ENCODE measurements at places on chromosomes 16 and 17.
A peak's percentile ranks its signal among the peaks of the same experiment; 100 is the strongest.

DNA sequence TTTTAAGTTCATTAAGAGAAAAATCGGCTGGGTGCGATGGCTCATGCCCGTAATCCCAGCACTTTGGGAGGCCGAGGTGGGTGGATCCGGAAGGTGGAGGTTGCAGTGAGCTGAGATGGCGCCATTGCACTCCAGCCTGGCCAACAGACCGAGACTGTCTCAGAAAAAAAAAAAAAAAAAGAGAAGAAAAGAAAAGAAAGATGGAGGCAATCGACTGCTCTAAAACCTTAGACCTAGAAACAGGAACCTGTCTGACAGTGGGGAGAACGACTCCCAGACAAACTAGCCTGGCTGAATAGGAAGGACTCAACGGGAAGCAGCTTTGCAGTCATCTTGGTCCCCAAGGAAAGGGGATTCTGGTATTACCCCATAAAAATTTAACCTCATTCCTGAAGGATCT, 13.7 kb downstream of the MRC2 start:
- no peak for DNase-seq

GRCh38 chr16:87953308-87954215, 2.3 kb downstream of the BANP start:
- DNase-seq, result no peak

DNA sequence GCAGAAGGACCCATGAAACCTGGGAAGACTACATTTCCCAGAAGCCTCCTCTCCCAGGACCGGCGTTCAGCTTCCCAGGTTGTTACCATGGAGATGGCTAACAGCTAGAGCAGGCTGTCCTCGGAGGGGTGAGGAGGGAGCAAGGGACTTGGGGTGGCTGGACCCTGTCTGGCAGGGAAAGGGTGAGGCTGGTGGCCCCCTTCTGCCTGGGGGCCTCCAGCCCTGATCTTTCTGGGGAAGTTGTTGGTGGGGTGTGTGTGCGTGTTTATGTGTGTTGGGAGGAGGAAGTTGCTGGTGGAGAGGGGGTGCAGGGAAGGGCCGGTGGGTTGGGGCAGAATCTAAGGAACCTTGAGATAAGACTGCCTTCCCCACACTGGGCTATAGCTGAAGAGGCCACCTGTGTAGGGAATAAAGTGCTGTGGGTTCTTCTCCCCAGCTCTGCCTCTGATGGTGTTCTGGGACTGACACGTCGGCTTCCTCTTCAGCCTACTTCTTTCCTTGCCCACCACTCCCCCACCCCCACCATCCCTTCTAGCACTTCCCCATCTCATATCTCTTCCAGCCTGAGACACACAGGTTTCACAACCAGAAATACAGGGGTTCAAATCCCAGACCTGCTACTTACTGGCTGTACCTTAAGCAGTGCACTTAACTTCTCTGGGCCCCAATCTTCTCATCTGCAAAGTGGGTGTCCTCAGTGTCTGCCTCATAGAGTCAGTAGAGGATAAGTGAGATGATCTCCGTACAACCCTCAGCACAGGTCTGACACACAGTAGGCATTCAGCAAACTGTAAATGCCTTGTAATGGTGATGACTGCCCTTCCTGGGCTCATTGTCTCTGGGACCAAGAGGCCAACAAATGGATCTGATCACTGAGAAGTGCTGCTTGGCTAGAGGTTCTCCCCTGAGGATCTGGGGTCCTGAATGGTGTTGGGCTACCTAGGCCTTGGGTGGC, at the start of gene DRC7:
Gene DRC7 (plus strand): TSS at position 82 of the 955 bp plus-strand sequence. CDS start 3,144 bp downstream, outside the sequence.
- peak; percentile 25 for DNase-seq

- no peak for DNase-seq
These were observed 476.8 kb upstream of the CDH11 start for GRCh38 chr16:65598621-65599020.

- DNase-seq, result peak; percentile 62
These were observed 2.0 kb downstream of the MAF start for GRCh38 chr16:79598348-79599181.

GRCh38 chr16:24507959-24508480, 31.3 kb upstream of the RBBP6 start:
- no peak for DNase-seq

DNA sequence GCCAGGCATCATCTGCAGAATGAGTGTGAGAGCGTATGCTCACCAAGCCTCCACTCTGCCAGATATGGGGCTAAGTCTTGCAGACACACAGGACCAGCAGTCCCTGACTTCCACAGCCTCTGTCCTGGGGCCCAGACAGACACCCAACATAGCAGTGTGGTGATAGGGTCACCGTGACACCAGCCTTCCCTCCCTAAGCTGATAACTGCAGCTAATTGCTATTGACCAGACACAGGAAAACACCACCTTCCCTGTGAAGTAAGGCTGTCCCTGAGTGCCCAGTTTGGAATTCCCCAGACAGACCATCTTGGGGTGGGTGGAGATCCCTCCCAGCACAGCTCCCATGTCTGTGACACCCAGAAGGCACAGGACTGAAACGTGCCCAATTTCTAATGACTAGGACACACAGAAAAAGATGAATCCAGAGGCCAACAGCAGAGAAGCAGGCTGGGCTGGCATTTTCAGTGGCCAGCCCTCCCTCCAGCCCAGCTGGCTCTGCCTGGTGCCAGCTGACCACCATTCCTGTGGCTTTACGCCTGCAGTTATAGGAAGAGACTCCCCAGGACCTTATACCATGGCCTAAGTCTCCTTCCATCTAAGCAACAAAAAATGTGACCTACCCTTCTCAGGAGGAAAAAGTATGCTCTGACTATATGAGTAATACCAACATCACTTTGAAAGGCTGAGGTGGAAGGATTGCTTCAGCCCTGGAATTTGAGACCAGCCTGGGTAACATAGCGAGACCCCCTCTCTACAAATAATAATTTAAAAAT, 30.3 kb downstream of the ATPAF2 start:
- DNase-seq, result no peak

GRCh38 chr17:58520843-58521430, 6.5 kb upstream of the MTMR4 start:
- peak; percentile 39 for DNase-seq

- no peak for DNase-seq
These were observed 113.4 kb upstream of the FOXF1 start for GRCh38 chr16:86396901-86397311.

- no peak for DNase-seq
These were observed 754 bp upstream of the NOXO1 start for GRCh38 chr16:1982013-1982433.

GRCh38 chr17:42681976-42682721, at the start of gene CNTNAP1:
TSS of gene CNTNAP1 (plus strand) at chr17:42682531. CDS start at chr17:42682830, 299 bp downstream.
- DNase-seq, result peak; percentile 41

GRCh38 chr17:27481327-27481726, 25.1 kb downstream of the KSR1 start:
- peak; percentile 54 for DNase-seq

DNA sequence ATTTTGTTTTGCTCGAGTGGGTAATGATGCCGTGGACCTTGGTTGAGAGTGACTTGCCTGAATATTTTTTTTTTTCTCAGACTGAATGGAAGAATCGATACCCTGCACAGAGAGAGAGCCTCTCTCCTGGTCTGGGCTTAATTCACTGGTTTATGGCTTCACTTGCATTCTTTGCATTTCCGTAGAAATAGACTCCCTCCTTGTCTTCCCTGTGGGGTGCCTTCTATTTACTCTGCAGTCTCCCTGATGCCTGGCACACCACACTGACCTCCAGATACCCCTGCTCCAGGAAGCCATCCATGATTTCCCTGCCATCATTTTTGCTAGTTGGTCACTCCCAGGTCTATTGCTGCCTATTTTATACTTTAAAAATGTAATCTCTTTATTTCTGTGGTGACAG, 238.0 kb downstream of the SNX29 start:
- DNase-seq, result no peak

DNA sequence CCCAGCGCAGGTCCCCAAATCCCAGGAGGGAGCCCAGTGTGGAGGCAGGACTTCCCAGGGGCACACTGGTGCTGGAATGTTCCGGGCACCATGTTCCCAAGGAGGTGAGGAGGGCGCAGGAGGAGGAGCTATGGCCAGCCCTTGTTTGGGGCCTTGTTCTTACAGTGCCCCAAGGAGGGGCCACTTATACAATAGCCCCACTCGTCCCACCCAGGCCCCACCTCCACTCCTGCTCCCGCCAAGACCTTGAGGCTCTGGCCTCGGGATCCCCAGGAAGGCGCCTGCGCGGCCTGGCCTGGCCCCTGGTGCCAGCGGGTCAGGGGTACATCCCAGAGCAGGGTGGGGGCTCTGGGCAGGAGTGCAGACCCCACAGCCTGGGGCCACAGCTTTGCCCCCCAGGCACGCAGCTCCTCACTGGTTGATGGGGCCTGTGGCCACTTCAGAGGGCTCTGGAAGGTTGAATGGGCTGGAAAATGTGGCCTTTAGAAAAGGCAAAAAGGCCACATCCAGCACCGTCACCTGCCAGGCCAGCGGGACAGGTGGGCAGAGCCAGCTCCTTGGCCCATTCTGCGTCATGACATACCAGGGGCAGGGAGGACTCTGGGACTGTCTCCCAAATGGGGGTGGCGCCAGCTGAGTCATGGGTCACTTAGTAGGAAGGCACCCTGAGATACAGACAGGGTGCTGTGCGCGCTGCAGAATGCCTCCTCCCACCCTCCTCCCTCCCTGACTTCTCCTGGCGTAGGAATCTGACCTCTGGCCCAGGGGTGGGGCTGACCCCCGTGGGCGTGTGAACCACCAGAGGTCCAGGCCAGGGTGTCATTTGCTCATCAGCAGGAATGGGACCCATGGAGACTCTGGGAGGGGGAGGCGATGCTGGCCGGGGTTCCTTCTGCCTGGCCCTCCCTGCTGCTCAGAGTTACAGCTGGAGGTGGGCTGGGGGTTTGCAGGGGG, 32.3 kb upstream of the PVALEF start:
- DNase-seq, result no peak

DNA sequence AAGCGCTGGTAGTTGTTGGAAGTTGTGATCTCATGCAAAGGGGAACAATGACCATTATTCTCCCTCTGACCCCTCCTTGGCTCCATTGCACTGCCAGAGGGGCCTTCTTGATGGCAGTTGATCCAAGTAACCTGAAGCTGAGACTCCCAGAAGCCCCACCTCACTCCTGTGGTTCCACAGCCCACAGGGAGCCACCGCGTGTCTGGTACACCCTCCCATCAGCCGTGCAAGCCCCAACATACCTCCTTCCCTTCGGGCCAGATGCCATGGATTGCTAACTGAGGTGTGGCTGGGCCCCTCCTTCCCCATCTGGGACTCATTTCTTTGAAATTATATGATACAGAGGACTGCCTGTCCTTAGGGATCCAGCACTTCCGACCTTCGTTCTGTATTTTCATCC, 17.8 kb downstream of the SAP30BP start:
- no peak for DNase-seq
